H4 (cell line): ENCODE measurements at places on chromosomes 5 and 9.
A peak's percentile ranks its signal among the peaks of the same experiment; 100 is the strongest.

DNA sequence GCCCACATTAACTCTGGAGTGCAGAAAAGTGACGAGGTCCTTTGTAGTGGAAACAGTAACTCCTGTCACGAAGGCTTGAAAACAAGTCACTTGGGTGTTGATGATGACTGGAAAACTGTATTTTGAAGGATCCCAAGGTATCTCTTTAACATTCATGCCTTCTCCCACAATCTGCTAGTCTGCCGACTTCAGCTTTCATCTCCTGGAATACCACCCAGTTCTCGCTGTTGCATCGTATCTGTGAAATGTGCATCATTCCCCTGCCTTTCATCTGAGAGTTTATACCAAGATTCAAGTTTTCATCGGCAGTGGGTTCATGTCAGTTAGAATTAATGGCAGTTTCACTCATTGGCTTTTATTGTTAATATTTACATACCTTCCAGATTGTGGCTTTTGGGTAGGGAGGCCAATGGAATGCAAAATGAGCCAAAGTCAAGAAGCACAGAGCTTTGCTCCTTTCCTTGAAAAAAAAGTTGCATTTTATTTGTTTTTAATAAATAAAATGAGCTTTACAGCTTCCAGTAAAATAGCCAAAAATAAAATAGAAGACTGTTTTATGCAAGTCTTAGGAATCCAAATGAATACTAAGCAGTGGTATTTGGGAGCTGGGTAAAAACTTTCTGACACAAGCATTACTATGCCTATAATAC, 575.2 kb upstream of the WWC1 start:
- DNase-seq, result peak; percentile 40

- no peak for DNase-seq
These were observed 97.6 kb upstream of the ADAMTS19 start for GRCh38 chr5:129362456-129362855.

GRCh38 chr5:149117970-149118369, 23.3 kb upstream of the ABLIM3 start:
- DNase-seq, result no peak

GRCh38 chr5:74233571-74233970, 407.0 kb downstream of the ENC1 start:
- DNase-seq, result peak; percentile 18

GRCh38 chr9:94607423-94607691, 13.7 kb upstream of the FBP2 start:
- no peak for DNase-seq

DNA sequence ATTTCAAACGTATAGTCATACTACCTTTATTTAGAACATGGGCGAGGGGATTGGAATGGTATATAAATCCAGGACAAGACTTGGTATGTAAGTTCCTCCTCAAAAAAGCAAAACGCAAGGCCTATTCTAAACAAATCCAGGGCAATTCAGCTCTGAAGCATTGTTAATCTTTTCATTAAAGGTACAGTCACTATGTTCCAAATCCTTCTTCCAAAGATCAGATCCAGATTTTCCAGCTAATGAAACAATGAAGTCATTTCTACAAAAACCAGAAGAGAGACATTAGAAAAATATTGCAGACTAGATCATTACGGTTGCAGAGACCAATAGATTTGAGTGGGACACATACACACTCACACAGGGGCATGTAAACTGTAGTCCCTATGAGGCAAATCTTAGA, 116.1 kb upstream of the BNC2 start:
- no peak for DNase-seq

DNA sequence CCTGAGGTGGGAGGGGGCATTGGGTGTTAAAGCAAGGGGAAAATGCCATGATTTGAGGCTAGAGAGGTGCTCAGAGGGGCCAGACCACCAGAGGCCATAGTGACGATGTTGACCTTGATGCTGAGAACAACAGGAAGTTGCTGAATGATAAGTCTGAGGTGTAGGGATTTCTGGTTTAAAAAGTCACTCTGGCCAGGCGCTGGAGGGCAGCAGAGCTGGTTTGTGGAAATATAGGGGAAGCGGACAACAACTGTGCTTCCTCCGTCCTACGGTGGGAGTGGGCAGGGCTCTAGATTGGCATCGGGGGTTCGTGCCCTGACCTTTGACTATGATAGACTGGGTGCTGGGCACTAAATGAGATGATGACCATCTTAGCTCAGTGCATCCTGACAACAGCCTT, 44.7 kb downstream of the STOM start:
- no peak for DNase-seq

DNA sequence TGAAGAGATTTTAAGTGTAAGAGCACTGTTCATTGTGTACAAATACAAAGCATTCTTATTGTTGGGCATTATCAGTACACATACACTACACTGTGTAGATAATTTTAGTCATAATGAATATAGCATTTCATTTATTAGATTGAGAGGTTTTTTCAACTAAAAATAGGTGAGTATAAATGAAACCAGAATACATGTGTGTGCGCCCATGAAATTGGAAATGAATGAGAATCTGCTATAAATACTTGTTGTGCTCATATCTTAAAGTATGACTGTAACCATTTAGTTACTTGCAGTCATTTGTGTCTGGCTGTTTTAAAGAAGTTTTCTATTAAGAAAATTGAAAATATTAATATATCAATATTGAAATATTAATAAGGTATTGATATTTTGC, 189.0 kb upstream of the MEF2C start:
- DNase-seq, result no peak

DNA sequence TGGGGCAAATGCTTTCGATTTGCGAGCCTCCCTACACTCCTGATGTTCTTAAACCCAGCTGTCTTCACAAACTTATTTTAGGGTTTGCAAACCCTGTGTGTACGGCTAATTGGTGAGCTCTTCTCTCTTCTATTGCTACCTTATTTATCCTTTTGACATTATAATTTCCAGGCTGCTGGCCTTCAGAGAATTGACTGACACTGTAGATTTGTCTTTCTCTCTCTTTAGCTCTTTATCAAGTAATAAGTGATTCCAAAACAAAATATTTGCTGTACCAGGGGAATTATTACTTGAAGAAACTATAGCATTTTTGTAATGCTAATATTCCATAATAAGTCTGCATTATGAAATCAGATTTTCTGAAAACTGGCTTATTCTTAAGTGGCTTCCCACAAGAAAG, 92.5 kb downstream of the NPR3 start:
- DNase-seq, result no peak

DNA sequence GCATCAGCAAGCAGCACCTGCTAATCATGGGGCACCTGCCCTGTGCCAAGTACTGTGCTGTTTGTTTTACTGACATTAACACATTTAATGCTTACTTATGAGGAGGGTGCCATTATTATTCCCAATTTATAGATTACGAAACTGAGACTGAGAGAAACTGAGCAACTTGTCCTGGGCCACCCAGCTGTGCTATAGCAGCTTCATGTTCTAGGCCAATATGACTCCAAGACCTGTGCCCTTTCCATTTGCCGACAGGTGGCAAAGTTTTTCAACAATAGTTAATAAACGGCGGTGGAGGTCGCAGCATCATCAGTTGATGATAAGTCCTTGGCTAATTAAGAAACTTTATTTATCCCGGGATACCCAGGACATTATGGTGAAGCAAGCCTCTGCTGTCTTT, 55.4 kb downstream of the TIMD4 start:
- no peak for DNase-seq

DNA sequence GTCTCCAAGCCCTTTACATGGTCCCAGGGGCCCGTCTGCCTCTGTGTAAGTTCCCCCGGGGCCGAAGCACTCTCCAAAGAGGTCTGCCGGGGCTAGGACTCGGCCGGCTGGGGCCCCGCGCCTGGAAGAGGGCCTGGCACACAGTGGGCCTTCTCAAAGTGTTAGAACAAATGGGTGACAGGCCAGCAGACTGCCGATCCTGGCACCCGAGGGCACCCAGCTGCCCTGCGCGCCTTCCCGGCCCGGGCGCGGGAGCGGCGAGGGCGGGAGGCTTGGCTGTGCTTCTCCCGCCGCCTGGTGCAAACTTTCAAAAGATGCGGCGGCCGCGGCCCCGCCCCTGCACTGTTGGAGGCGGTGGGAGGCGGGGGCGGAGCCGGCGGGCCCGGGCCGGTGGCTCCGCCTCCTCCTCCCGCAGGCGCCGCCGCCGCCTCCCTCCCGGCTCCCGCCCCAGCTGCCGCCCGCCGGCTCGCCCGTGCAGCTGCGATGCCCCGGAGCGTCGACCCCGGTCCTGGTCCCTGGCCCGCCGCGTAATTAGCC, at the start of gene NEURL1B:
TSS of gene NEURL1B (plus strand) at position 442 of the 537 bp plus-strand sequence. CDS start 144 bp downstream, outside the sequence.
- peak; percentile 38 for DNase-seq
